ENCODE measurements at places on chromosomes 7 and 10.

DNA sequence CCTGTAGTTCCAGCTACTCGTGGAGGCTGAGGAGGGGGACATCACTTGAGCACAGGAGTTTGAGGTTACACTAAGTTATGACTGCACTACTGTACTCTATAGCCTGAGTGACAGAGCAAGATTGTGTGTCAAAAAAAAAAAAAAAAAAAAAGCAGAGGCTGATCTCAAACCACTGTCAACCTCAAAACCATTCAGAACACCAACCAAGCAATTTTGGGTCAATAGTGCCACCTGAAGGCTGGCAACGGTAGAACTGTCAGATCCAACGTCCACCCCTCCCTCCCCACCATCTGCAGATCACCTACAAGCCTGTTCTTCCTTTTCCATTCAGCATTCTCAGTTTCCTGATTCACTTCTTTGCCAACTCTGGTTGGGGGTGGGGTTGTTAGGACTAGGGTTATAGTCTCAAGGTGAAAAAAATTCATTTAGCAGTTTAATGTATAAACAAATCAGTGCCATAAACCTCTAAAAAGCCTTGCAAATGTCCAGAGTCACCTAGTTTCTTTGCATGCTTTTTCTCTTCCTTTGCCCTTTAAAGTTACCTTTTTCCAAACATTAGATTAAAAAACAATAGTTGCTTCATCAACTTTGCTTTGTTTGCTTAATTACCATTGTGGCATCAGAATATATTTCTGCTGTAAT lies 2.6 kb downstream of the MRPS33 start:
- DNase-seq = peak; percentile 68

- DNase-seq = no peak
Observed at GRCh38 chr10:13650961-13651360, 64.2 kb downstream of the PRPF18 start.

DNA sequence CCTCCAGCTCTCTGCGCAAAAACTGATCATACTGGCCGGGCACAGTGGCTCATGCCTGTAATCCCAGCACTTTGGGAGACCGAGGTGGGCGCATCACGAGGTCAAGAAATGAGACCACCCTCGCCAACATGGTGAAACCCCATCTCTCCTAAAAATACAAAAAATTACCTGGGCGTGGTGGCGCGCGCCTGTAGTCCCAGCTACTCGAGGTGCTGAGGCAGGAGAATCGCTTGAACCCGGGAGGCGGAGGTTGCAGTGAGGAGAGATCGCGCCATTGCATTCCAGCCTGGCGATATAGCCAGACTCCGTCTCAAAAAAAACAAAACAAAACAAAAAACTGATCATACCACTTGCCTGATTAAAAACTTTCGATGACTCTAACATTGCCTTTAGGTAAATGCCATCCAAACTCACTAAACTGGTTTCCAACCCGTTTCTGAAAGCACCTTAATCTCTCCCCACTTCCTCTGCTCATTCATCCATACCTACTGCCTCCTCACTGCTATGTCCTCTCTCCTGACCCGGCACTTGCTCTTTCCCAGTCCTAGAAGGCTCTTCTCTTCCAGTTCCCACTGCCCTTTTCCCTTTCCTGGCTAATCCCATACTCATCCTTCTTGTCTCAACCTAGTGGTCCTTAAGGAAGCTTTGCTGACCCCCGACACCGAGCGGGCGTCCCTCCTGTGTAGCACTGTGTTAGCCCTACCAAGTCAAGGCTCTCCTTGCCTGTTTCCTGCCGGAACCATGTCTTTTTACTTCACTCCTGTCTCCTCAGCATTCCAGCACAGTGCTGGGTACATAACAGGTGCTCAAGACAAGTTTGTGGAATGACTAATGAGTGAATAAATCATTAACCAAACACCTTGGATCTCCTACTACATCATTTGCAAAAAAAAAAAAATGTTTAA lies 686 bp upstream of the MIOS start:
- DNase-seq = no peak

GRCh38 chr10:8898745-8899330 lies 844.4 kb downstream of the GATA3 start:
- DNase-seq = no peak

- no peak for DNase-seq
Observed at GRCh38 chr7:1785839-1786238, 115.8 kb downstream of the ELFN1 start.

DNA sequence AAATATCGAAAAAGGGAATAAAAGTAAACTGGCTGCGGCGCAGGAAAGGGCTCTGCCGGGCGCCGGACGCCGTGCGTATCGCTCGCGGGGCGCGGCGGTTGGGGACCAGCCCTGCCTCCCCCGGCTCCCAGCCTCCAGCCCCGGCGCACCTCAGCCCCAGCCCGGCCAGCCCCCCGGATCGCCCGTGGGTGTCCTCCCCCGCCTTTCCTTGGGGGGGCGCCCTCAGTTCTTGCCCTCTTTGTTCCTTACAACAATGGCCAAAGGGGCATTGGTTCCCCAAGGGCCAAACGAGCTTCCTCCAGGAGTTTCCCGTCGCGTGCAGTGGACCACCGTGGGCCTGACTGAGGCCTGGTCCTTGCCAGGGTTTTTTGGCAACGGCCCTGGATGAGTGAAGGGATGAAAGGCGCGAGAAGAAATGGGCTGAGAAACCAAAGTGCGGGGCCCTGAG lies 1.2 kb downstream of the MACROH2A2 start:
- peak; percentile 52 for DNase-seq

DNA sequence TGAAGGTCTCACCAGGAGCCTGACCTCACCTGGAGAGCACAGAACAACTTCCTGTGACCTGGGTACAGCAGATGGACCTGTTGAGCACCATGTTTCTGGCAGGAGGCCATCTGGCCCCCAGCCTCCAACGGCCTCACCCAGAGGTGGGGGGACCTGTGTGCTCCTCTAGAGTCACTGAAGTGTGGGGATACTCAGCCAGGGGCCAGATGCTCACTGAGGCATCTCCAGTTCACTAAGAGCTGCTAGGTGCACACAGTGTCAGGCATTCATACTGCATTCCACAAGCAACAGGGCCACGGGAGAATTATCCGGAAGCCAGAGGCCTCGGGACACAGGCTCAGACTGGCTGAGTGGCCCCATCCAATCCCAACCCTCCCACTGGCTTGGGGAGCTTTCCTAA lies 161.4 kb downstream of the TCERG1L start:
- no peak for DNase-seq

DNA sequence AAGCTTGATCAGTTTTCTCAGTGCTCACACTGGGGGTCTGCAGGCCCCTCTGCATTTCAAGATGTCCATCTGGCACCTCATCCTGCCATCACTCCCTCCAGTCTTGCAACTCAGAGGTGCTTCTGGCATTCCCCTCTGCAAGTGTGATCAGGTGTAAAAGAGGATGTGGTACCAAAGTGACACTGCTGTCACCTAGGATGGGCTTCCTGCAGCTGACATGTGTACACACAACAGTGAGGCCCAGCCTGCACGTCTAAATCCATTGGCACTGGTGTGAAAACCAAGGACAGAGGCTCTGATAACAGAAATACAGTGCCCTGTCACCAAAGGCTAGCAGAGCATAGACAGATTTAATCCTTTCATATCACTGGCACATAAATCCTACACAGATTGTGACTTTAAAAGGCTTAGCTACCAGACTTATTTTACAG lies 162.5 kb upstream of the CELF2 start:
- no peak for DNase-seq

DNA sequence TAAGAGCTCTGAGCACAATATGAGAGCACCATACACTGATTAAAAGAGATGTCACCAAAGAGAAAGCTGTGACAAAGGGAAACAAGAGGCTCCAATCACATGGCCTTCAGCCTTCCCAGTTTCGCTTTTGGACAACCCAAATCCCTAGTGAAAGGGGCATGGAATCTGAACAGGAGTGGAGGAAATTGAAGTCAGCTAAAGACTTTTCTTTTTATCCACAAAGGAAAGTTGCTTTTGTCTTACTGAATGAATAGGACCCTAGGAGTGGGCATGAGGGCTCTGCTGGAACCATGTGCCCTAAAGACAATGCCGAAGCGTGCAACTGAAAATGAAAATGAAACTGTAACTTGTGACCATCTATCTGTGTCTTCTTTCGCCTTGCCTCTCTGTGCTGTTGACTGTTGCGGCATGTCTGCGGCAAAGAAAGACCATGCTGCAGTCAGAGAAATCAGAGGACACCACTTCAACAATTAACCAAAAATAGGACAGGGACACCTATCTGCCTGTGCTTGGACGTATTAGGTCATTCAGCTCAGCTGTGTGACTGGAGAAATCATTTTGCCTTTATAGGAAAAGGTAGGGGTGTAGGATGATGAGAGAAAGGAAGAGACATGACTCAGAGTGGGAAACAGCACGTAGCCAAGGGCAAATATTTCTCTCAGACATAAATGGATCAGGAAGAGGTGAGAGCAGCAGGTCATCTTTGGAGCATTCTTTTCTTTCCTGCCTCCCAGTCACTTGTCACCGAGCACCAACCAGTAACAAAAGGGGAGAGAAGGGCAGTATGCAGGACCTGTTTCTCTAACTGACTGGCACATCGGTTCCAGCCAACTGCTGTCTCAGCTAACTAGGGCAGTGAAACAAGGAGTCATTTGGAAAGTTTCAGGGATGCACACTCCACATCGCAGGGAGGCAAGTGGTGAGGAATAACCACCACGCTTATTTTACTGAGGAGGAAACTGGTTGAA lies 12.3 kb downstream of the CAV2 start:
- no peak for DNase-seq

DNA sequence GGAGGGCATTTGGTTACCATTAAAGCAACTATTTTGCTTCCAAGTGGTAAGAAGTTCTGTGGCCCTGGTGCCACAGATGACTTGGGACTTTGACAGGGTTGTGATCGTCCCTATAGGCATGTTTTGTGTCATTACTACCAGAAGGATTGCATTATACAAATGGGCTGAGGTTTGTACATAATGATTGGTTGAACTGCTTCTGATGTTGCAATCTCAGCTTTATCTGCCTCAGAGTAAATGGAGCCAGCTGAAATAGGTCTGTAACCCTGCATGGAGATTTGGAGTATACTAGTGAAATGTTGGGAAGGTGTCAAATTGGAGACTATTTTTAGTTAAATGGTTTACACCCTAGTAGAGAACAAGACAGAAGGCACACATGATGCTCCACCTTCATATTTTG lies 46.1 kb upstream of the SEPTIN7 start:
- DNase-seq = no peak

DNA sequence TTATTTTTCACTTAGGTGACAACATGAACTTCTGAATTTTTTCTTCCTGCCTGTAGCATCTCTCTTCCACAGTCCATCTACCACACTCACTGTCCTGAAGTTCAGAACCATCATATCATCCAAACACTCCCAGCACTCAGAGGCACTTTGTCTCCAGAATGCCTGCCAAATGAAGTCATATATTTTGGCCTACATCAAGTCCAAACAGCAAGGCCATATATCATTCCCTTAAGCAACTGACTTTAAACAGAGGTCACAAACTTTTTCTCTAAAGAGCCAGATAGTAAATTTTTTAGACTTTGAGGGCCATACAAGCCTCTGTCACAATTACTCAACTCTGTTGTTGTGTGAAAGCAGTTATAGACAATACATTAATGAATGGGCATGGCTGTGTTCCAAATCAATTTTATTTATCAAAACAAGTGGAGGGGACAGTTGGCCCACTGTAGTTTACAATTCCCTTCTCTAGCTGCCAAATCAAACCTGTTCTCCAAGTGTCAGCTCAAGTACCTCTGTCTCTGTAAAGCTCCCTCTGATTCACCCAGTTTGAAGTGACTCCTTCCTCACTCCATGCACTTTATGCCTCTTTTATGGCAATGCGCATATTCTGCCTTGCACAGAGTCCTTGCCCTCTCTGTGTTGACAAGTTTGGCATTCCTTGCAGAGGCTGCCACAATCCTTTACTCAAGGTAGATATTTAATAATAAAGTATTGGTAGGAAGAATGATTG lies 305.7 kb downstream of the FZD1 start:
- no peak for DNase-seq

DNA sequence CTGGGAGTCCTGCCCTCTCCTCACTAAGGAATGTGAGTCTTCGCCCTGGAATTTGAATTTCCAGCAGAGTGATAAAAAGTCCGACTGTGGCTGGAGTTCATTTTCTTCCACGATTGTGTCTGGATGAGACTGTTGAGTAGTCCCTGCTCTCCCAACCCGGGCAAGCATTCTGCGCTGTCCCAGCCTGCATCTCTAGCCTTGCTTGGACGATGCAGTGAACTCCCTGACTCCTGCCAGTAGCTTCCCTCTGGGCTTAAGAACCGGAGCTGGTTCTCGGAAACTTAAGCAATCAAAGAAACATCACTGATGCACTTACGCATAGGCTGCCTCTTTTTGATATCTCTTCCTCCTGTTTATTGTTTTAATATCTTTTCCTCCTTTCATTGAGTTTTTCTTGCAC lies 116.0 kb upstream of the FZD8 start:
- no peak for DNase-seq

DNA sequence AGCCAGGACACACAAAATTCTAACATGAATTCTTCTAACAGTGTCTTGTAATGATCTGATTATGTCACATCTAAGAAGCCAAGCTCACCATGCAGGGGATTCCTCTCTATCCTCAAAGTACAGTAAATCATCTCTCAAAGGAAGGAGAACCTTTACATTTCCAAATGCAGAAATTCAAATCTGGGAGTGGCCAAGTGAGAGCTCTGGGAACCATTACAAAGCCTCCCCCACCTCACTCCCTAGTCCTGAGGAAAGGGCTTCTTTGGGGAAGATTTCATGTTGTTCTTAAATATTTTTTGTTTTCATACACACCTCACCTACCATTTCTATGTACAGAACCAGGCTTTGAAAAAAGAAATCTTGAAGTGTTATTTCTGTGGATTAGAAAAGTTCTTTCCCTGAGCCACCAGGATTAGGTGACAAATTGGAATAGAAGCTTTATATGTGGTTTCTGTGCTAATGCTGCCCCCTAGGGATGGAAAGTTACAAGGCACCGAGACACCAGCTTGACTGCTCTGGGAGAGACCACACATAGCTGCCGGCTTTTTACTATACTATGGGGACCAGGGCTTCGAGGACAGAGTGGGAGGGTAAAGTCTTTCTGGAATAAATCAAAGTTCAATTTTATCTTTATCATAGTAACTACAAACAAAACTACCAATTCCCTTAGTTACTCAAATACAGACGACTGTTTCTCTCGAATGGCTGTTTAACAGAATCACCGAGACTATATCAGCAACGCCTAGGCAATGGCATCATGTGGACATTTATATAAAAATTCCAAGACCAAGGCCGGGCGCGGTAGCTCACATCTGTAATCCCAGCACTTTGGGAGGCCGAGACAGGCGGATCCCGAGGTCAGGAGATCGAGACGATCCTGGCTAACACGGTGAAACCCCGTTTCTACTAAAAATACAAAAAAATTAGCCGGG lies 116.1 kb downstream of the RNF216 start:
- DNase-seq = peak; percentile 83

- DNase-seq = no peak
Observed at GRCh38 chr7:51219261-51219988, 97.2 kb downstream of the COBL start.

DNA sequence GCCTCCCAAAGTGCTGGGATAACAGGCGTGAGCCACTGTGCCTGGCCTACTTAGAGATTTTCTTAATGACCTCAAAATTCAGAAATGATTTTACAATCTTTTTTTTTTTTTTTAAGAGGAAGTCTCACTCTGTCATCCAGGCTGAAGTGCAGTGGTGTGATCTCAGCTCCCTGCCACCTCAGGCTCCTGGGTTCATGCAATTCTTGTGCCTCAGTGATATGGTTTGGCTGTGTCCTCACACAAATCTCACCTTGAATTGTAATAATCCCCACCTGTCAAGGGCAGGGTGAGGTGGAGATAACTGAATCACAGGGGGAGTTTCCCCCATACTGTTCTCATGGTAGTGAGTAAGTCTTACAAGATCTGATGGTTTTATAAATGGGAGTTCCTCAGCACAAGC lies 159.9 kb downstream of the DNAJC1 start:
- no peak for DNase-seq
